ENCODE measurements at places on chromosomes 4 and X.

DNA sequence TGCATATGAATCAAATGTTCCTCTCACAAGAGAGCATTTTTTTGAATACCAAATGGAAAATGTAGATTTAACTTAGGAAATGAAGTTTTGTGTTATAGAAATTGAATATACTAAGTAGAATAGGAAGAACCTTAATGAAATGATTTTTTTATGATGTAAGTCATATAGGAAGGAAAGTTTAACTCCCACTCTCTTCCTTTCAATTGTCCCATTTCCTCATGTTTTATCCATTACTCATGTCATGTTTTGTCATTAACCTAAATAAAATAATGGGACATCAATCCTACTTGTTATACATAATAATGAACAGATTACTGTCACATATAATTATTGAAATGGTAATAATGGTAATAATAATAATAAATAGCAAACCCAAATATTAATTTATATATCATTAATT lies 22.7 kb upstream of the SRD5A3 start:
- no peak for DNase-seq

- no peak for DNase-seq
Observed at GRCh38 chr4:39786838-39787237, 88.9 kb downstream of the UBE2K start.

DNA sequence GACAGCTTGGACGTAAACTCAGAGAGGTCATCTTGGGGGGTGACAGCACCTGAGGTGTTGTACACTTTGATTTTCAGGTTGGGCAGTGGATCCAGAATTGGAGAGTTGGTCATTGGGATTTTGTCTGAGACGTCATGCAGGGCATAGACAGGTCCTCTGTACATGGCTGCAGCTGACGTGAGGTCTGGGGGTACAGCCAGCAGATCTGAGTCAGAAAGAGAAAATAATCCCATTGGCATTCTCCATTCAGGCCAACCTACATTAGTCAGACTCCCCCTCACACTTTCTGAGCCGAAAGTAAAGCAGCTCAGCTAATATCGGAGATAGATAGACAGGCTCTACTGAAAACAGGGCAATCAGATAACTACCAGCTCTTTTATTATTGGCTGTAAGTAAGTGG lies 329.7 kb downstream of the UNC5C start:
- DNase-seq, result peak; percentile 68

DNA sequence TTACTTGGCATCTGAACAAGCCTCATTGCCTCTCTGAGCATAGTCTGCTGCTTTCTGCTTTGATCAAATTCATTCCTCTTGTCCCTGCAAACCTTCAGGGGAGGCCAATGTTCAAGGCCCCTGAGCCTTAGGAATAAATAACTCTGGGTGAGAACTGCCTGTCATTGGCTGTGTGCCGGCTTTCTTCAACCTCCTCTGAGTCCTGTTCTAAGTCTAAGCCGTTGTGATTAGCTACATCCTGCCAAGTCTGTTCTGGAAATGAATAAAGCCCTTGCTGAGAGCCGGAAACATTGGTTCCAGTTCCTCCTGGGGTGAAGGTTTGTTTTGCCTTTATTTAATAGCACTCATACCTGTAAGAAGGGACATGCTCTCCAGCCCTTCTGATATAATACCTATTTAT lies 13.8 kb downstream of the RNF4 start:
- no peak for DNase-seq

- DNase-seq, result no peak
Observed at GRCh38 chrX:135354288-135354687, 45.0 kb downstream of the ETDC start.

DNA sequence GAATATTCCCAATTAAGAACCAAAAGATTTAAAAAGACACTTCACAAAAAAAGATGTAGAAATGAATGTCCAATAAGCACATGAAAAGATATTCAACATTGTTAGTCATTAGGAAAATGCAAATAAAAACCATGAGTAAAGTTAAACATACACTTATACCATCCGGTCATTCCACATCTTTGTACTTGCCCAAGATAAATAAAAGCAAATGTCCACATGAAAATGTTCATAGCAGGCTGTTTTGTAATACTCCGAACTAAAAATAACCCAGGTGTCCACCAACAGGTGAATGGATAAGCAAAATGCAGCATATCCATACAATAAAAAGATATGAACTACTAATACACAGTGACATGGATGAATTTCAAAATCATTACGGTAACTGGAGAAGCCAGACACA lies 28.6 kb upstream of the ZCCHC4 start:
- DNase-seq, result no peak

Data from stromal cell of bone marrow (primary cell).